Progenitor cell of endocrine pancreas (in vitro differentiated cells): ENCODE measurements at places on chromosomes 4 and X. TPM values are rescaled to one million over a fixed set of nuclear protein-coding genes. Genes with fewer than 3 reads are reported as not detected.

GRCh38 chr4:107691378-107691777, 28.7 kb downstream of the PAPSS1 start:
- DNase-seq = no peak

DNA sequence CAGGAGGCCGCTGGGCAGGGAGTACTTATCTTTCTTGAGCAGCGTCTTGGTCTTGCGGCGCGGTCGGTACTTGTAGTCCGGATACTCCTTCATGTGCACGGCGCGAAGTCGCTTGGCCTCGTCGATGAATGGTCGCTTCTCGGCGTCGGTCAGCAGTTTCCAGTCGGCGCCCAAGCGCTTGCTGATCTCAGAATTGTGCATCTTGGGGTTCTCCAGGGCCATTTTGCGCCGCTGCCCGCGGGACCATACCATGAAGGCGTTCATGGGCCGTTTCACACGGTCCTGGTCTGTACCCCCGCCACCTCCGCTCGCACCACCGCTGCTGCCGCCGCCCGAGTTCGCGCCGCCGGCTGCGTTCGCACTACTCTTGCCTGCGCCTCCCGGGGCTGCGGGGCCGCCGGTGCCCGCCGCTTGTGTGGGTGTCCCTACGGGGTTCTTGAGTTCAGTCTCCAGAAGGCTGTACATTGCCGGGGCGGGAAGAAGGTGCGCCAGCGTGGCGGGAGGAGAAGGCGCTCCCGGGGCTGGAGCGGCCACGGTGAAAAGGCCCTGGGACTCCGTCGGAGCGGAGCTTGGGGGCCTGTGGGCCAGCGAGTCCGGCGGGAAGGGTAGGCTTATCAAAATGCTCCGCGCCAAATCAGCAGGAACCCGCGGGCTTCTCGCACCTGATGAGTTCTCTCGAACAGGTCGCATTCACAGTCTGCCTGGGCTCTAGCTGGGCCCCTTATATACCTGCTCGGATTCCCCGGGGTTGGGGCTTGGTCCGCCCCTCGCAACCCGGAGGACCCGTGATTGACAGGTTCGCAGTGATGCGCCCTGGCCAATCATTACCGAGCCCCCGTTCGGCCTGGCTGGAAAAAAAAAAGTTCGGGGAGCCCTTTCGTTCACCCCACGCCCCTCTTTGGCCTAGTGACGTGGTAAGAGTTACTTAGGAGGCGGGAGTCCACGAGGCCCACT, at the start of gene SOX3:
Gene SOX3, minus strand, starts transcription at position 699 of the 954 bp plus-strand sequence. Its CDS starts 9 bp downstream, at position 690.
- DNase-seq = no peak

The CXCL8 gene
- 0.84 and 1.1 TPM in 2 replicates for total RNA-seq

DNA sequence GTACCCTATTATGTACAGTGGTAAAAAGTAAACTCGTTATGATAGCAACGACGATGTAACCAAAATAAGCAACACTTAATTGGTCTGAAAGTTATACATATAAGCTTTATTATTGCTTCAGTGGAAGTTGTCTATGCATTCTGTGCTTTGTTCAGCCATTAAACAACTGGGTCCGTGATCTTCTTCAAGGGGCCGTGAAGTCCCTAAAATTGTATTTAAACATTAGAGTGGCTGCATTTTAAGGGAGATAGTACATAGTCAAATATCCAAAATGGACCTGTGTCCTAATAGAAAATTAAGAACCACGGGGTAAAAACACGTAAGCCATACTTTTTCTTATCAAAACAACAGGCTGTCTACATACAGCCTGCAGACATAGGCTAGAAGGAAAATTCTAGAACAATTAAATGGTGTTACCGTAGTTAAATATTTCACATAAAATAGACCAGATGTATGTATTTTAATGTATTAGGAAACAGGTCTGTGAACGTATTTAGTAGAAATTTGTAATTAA, 2.1 kb downstream of the GUCY1A1 start:
- DNase-seq = no peak

DNA sequence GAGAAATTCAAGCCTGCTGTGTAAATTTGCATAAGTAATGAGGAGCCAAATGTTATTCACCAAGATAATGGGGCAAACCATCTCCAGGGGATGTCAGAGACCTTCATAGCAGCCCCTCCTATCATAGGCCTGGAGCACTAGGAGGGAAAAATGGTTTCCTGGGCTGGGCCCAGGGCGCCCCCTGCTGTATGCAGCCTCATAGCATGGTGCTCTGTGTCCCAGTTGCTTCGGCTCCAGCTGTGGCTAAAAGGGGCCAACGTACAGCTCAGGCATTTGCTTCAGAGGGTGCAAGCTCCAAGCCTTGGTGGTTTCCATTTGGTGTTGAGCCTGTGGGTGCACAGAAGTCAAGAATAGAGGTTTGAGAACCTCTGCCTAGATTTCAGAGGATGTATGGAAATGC, 859.3 kb downstream of the RPA4 start:
- no peak for DNase-seq

The COL25A1 gene
- total RNA-seq = 3.8 and 3.9 TPM in 2 replicates

DNA sequence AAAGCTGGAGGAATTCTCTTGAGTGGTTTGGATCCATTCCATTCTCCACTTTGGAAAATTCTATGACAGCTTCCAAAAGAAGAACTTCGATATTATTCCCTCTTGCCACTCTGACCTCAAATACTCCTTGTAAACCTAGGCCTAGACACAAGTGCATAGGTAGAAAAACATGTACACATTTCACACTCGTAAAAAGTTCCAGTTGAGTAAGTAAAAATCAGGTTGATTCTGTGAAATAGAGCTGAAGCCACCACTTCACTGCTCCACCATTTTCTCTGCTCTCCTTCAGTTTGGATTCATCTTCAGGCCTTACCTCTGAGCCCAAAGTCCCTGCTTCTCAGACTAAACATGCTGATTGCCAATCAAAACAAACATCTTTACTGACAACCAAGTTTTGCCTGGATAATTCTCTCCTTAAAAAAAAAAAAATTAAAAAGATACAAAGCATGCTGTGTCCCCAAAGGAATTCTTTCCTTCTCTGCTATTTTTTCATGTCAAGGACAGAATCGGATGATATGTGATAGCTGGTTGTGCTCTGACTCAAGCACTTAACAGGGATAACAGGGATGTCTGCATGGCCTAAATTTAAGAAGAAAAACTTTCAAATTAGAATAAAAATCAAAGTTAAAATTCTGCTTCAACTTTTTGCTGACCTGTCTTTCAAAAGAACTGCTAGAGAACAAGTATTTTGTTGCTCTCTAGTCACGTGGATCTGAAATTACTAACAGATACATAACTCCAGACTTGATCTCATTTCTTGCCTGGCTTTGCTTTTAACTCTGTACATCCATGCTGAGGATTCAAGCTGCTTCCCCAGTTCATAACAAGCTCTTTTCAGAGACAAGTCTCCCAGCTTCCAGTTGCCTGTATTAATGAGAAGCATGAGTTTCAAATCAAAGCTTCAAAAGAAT, 420.9 kb upstream of the INTU start:
- DNase-seq = no peak

GRCh38 chr4:960140-960635, 13.2 kb downstream of the DGKQ start:
- DNase-seq = no peak

DNA sequence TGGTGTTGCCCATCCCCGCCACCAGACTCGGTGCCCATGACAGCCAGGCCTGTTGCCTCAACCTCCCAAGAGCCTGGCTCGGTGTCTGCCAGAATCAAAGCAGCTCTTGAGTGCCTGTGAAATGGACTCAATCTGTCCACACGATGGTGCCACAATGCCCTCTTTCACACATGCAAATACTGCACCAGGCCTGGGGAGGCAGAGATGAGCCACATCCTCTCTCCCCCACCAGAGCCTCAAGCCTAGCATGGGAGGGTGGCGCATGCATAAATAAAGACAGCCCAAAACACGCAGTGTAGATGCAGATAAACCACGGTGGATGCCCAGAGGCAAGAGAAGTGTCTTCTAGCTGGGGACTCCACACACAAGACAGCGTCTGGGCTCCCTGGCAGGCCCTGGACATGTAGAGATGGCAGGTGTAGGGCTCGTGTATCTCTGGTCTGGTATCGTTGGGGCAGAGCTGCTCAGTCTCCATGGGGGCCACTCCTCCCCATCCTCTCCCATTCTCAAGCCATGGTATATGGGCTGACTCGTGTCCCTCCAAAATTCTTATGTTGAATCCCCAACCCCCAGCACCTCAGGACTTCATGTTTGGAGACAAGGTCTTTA, 65.6 kb downstream of the JAKMIP1 start:
- no peak for DNase-seq

DNA sequence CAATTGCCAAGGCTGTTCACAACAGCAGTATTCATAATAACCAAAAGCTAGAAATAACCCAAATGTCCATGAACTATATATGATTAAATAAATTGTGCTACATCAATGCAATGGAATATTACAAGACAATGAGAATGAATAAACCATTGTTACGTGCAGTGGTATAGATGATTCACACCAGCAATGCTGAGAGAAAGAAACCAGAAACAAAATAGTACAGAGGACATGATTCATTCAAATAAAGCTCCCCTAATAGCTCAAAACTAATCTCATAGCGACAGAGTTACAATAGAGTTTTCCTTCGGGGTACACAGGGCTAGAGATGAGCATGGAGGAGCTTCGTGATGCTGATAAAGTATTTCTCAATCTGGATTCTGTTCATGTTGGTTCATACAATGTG, 148.1 kb upstream of the SPANXN1 start:
- no peak for DNase-seq

The IBSP gene
- not detected in 2 replicates for total RNA-seq

- no peak for DNase-seq
Measured at GRCh38 chr4:139275281-139275735, 4.7 kb downstream of the MGARP start.

- DNase-seq = no peak
Measured at GRCh38 chr4:150461957-150462356, 120.0 kb upstream of the MAB21L2 start.

DNA sequence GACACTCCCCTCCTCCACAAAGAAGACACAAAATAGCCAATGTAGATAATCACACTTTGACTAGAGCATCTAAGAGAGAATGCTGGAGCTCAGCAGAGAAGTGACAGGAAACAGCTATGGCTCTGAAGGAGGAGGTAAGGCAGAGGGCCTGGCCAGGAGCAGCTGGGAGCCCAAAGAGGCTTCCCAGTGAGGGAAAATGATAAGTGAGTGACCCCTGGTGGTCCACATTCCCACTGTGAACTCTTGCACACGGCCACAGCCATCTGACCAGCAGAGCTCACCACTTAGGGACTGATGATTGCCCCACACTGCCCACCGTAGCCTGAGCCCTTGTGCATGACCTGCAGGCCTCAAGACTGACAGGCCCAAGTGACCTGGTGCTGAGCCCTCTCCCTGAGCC, 162.7 kb upstream of the GALNTL6 start:
- DNase-seq = no peak

The ATOH1 gene
- total RNA-seq = 0.36 TPM in 1 of 2 replicates, not detected in the other

DNA sequence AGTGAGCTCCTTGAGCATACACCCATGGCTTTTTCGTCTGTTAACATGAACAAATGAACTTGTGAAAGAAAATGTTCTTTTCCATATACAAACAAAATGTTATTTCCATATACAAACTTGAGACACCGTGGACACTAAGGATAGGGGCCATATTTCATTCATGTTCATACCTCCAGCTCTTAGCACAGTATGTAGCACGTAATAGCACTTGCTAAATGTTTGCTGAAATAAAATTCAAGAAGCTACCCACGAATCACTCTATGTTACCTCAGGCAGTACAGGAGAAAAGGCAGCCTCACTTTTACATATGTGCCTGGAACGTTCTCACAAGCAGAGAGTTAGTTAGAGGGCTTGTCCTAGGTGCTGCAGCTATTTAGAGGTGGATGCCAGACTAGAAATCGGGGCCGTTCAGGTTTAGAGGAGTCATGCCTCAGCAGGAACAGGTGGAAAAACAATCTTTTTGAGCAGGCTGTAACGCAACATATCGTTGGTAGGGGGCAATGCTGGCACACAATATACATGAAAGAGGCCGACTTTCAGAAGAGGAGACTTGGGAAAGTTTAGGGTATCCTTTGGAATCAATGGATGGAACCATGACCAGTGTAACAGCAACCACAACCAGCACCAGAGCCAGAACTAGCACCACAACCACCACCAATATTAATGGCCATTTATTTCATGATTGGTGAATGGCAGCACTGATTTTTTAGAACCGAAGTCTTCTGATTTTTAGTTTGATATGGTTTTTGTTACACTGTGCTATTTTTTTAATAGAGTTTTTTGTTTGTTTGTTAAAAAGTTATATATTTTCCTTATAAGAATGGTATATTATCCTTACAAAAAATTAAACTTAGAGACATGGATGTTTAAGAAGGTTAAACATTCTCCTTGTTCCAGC, 14.8 kb upstream of the PAQR3 start:
- no peak for DNase-seq

The MAGEH1 gene
- 28.3 and 33.6 TPM in 2 replicates for total RNA-seq

The JCHAIN gene
- total RNA-seq = not detected in 2 replicates

The HMX1 gene
- total RNA-seq = 0.65 and 0.87 TPM in 2 replicates
